Activated CD8-positive, alpha-beta memory T cell treated with anti-CD3 and anti-CD28 coated beads for 36 hours (primary cell): ENCODE measurements at places on chromosomes 3 and 15. TPM values are rescaled to one million over a fixed set of nuclear protein-coding genes. Genes with fewer than 3 reads are reported as not detected.

REC114 gene
- total RNA-seq = not detected

LTF gene
- not detected for total RNA-seq

MESP2 gene
- not detected for total RNA-seq

GADL1 gene
- total RNA-seq = not detected

GOLGA8J gene
- not detected for total RNA-seq

CTXND1 gene
- not detected for total RNA-seq

MORF4L1 gene
- 256 TPM for total RNA-seq

EPM2AIP1 gene
- 11.9 TPM for total RNA-seq
